ENCODE measurements at places on chromosomes 11 and 22.

DNA sequence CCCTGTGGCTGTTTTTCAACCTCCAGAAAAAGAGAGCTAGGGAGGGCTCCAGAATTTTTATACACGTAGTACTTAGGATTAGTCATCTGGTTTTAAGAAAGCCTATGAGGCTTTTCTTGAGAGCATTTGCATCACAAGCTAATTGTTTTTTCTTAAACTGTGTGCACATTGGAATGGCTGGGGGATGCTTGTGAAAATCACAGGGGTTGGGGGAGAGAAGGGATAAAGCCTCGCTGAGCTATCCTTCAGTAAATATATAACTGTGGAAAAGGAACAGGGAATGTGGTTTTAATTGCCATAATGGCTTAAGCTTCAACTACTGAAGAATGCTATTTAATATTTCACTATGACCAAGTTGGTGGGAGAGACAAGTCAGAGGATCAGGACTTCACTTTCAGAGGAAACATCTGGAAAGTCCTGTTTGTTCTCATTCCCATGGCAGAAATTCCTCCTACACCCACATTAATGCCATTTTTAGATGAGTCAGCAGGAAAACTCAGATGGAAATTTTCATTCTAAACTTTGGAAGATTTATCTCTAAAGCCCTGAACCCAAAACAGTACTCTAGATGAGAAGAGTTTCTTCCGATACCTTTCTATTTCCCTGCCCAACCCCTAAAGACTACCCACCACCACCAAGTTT lies 591.3 kb downstream of the LRRC4C start:
- DNase-seq, result no peak

- no peak for DNase-seq
These were observed 13.6 kb upstream of the CD3E start for GRCh38 chr11:118290923-118291322.

DNA sequence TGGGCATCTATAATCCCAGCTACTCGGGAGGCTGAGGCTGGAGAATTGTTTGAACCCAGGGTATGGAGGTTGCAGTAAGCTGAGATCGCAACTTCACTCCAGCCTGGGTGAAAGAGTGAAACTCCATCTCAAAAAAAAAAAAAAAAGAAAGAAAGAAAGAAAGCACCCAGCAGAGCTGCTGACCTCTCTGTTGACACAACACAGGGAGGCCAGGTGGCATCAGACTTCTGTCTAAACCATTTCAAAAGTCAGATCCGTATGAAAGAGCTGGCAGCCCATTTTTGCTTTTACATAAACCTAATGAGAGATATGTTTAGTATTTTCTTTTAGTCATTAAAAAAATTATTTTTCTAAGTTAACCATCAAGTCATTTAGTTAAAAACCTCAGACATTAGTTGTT lies 64.4 kb upstream of the RRM1 start:
- no peak for DNase-seq

- DNase-seq, result no peak
These were observed 212.4 kb upstream of the C11orf87 start for GRCh38 chr11:109209572-109209971.

DNA sequence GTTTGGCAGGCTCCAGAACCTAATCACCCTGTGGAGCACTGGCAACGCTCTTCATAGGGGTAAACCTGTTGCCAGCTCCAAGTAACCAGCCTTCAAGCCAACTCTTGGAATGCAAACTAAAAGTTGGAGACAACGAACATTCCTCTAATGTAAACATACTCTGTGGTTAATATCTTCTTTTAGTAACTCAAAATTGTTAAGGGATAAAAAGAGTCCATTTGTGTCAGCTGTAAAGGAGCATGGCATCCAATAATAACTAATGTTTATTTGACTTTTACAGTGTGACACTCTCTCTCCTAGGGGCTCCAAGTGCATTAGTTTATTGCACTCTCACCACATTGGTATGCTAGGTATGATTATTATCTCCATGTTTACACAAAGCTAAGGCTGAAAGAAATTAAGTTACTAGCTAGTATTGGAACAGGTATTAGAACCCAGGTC lies 31.0 kb upstream of the AMOTL1 start:
- no peak for DNase-seq

DNA sequence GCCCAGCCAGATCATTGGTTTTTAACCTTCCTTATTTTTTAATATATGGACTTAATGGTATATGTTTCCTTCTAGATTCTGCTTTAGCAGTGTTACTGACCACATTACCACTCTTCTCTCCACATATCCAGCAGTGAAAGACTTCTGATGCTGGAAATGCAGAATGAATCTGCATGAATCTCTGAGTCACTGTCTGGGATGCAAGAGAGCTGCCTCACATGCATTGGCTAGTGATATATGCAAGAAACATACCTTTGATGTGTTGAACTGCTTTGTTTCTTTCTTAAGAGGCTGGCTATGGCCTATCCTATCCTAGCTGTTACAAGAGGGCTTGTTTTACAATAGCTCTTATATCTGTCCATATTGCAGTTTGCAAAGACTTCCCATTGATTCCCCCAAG lies 16.6 kb upstream of the AMPD3 start:
- no peak for DNase-seq

GRCh38 chr22:44427611-44428470 lies 70.2 kb downstream of the RTL6 start:
- DNase-seq, result no peak
